Activated CD8-positive, alpha-beta memory T cell treated with anti-CD3 and anti-CD28 coated beads for 4 hours (primary cell): ENCODE measurements at places on chromosomes 5 and 9.

GRCh38 chr5:73906277-73906676 lies 280.3 kb downstream of the ARHGEF28 start:
- DNase-seq = no peak

GRCh38 chr5:80254767-80255430 lies 949 bp downstream of the SERINC5 start:
- no peak for DNase-seq

GRCh38 chr9:127330501-127330900 lies 65.9 kb downstream of the GARNL3 start:
- no peak for DNase-seq

- peak; percentile 24 for DNase-seq
Observed at GRCh38 chr9:121133104-121133816, 58.5 kb downstream of the CNTRL start.

GRCh38 chr9:114861922-114862605 lies 56.2 kb upstream of the TNFSF15 start:
- no peak for DNase-seq

DNA sequence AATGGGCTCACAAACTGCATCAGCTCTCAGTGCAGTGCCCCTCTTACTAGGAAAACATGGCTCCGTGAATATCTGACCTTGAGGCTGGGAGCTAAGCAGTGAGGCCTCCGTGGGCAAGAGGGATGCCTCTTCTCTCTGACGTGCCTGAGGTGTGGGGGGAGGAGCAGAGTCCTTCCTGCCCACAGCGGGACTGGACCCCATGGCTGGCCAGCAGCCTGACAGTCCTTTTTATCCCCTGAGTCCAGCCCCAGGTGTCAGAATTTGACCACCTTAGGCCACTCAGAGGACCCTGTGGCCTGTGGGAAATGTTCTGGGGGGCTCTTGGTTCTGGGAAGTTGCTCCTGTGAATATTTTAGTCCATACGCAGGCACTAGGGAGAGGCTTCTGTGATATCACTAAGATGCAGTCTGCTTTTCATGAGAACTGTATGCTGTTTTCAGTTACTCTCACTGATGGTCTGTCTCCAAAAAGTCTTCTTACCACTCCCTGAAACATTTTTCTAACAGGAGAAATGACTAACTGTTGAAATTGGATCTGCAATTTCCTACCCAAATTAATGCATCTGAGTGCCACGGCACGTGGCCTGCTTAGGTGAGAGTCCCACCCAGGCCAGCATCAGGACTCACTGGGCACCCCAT lies 23.4 kb downstream of the ANGPTL2 start:
- DNase-seq = no peak
